Effector memory CD8-positive, alpha-beta T cell (primary cell): ENCODE measurements at places on chromosomes 1 and 21.

GRCh38 chr1:206851341-206852010, 13.9 kb upstream of the IL20 start:
- no peak for DNase-seq
- no peaks in the 10 kb centered on the region for H3K36me3 ChIP-seq
- no peak overlapping the region for H3K27ac ChIP-seq

DNA sequence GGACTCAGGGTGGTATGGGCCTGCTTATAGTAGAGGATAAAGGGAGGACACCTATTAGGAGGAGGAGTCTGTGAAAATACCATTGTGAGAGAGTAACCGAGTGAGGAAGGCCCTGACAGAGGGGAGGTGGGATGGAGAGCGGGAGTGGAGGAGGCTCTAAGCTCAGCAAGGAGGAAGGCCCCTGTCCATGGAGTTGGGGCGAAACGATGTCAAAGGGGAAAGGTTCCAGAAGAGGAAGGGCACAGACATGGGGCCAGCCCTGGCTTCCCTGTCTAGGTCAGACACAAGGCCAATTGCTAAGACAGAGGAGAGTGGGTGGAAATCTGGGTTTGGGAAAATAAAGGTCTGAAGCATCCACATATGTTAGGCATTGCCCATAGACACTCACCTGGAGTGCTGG, 44.2 kb downstream of the ELK4 start:
- H3K27ac ChIP-seq, result peak overlapping the region; percentile 1
- H3K36me3 ChIP-seq, result no peaks in the 10 kb centered on the region
- H3K4me1 ChIP-seq, result peaks cover 7% of the 10 kb centered on the region
- peaks cover 10% of the 10 kb centered on the region for H3K27me3 ChIP-seq
- no peak overlapping the region for H3K4me3 ChIP-seq

GRCh38 chr1:54754045-54754444, 10.3 kb downstream of the PARS2 start:
- no peaks in the 10 kb centered on the region for H3K4me1 ChIP-seq
- H3K36me3 ChIP-seq, result no peaks in the 10 kb centered on the region
- H3K27me3 ChIP-seq, result no peaks in the 10 kb centered on the region
- DNase-seq, result no peak
- H3K27ac ChIP-seq, result no peak overlapping the region
- H3K4me3 ChIP-seq, result no peak overlapping the region

- no peak overlapping the region for H3K27ac ChIP-seq
- H3K27me3 ChIP-seq, result peaks cover 9% of the 10 kb centered on the region
- peaks cover 3% of the 10 kb centered on the region for H3K36me3 ChIP-seq
Observed at GRCh38 chr21:45601551-45601950, 42.0 kb upstream of the PCBP3 start.

DNA sequence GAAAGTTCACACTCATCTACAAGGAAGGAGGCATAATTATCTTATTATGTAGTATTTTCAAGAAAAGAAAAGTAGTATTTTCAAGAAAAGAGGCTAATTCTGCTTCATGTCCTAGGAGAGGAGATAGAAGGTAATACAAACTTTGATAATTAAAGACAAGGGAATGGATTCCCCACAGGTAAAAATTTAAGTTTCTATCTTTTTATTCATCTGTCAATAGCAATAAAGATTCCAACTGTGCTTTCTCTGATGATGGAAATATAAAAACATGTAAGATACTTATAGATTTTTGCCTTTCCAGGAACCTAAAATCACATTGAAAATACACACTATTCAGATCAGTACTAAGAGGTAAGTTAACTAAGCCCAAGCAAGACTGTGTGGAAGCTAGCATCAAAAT, at the start of gene OR2M2:
TSS of gene OR2M2 (plus strand) at position 301 of the 400 bp plus-strand sequence. CDS start 5,165 bp downstream, outside the sequence.
- no peaks in the 10 kb centered on the region for H3K27me3 ChIP-seq
- H3K4me3 ChIP-seq, result no peak within 1 kb of the TSS
- no peak within 1 kb of the TSS for H3K27ac ChIP-seq
- no peak for DNase-seq
